ENCODE measurements at places on chromosomes 2 and 18. TPM values are rescaled to one million over a fixed set of nuclear protein-coding genes. Genes with fewer than 3 reads are reported as not detected.

The IL1F10 gene
- total RNA-seq: not detected

The OR6B2 gene
- total RNA-seq: not detected

The CSRNP3 gene
- 8.7 TPM for total RNA-seq

- no peak for DNase-seq
These were observed 59.0 kb downstream of the TNFRSF11A start for GRCh38 chr18:62384068-62384467.

DNA sequence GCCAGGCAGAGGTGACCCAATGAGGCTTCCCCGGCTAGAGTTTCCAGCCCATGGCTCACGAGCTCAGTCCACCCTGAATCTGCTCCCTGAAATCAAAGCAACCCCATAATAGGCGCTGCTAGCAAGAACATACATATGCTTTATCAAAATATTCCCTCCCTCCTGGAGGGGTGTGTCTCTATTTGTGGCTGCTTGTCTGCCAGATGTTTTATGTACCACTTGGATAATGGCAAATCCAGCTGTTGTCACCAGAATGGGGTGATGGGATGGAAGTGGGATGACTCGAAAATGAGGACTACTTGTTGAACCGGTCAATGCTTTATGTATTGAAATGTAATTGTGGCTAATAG, 152.0 kb downstream of the GALNT14 start:
- peak; percentile 91 for DNase-seq

DNA sequence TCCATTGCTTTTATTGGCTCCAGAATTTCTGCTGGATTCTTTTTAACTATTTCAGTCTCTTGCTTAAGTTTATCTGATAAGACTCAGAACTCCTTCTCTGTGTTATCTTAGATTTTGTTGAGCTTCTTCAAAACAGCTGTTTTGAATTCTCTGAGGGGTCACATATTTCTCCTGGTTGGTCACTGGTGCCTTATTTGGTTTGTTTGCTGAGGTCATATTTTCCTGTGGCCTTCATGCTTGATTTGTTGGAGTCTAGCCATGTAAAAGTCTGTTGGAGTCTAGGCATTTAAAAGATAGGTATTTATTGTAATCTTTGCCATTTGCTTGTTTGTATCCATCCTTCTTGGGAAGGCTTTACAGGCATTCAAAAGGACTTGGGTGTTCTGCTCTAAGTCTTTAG, 398.7 kb downstream of the DSEL start:
- no peak for DNase-seq

DNA sequence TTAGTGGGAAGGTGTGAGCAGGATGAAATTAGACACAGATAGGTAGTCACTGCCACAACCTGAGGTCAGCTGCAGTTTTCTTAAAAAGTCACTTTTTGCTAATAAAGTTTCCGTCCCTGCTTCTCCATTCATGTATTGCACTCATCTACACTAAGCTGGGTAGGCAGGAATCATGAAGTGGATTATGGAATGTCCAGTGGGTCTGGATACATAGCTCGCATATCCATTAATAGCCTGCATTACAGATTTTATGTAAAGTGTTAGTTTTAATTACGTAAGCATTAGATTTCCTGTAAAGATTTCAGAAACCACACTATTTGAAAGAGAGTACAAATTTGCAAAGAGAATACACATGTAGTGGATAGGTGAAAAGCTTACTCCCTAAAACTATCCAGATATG, 30.4 kb downstream of the PTPRM start:
- DNase-seq: no peak

DNA sequence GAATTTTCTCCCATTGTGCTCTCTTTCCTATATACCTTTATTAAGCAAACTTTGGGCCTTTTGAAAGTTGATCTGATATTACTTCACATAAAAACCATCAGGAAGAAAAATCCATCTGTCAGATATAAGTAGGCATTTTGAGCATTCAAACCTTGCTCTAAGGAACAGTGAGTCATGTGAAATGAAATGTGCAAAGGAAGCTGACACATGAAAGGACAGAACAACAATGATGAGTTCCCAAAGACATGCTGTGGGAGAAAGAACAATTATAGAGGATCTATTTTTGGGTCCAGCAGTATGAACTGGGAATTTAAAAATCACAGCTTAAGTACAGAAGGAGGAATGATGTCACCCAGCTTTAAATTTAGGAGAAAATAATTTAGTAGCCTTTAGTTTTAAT, 18.1 kb downstream of the CALCRL start:
- no peak for DNase-seq

- no peak for DNase-seq
These were observed 166.2 kb downstream of the PHLPP1 start for GRCh38 chr18:62881509-62882016.

DNA sequence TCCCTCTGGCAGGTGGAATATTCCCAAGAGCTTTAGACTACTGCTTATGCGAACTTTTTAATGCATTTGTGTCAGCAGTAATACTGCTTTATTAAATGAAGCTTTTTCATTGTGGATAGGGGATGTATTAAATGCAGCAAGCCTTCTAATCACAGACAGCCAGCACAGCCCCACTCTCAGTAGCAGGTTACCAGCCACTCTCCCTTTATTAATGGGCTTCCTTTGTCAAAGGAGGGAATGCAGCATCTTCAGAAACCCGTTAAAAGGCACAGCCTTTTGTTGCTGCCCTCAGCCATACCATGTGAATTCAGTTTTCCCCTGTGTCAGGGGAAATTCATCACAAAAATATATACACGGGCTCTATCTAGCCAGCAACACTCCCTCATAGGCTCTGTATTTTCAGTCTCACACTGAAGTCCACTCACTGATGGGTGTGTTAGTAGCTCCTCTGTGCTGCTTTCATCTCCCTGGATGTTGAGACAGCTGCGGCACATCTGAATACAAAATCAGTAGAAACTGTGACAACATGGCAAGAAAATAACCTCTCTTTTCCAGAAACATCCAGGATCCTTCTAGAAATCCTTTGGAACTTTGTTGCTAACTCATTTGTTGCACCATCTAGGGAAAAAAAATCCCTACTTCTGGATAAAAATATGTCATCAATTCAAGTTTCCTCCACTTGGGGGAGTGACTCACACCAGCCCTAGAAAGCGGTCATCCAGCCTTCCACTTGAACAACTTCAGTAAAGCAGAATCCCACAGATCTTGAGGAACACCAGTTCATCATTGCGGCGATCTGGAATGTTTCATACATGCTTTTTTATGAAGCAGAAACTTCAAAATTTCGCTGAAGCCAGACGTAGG, 48.4 kb downstream of the LRRTM1 start:
- DNase-seq: peak; percentile 15

DNA sequence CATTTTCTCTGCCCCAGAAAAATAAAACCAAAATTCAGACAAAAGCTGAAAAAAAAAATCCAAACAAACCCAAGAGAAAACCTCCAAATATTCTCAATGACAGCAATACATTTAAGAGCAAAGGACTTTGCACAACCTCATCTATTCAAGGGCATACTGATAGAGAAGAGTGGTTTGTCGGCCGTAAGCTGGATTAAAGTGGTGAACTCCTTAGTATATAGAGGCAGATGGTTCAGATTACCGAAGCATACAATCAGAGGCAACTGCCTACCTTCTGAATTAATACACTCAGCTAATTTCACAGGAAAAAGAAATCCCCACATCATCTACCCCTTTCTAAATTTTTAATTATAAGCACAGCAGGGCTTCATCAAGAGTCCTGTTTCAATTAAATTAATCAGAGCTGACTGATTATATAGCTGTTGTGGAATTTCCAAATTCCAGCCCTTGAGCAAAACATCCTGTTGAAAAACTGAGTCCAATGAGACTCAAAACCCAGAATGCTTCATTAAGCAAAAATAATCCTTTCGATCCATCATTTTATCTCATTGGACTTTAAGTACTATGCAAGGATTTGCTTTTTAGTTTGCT, at the start of gene CPLX4:
Gene CPLX4 (minus strand): TSS at position 190 of the 591 bp plus-strand sequence. CDS start 187 bp downstream, at position 3.
- DNase-seq: no peak

- peak; percentile 51 for DNase-seq
These were observed 213.9 kb downstream of the NDUFA10 start for GRCh38 chr2:239811111-239811781.

DNA sequence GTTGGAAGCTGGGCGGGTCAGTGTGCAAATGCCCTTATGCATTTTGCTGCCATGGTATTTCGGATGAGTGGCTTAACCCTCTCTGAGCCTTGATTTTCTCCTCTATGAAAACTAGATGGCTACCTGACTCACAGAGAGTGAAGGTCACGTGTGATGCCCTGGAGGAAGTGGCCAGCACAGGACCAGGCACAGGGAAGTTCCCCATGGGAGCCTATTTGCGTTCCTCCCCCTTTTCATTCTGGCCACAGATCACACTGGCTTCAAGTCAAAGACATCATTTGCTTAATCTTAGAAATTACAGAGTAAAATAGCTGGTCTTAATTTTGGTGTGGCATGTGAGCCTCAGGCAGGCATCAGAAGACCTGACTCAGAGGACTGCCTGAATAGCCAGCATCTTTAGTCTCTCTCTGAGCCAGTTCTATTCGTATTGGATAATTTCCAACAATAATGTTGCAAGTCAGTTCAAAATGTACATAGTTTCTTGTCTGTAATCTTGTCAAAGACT, 57.6 kb upstream of the CD302 start:
- peak; percentile 42 for DNase-seq

- no peak for DNase-seq
These were observed 41.9 kb upstream of the ODC1 start for GRCh38 chr2:10489842-10490555.

DNA sequence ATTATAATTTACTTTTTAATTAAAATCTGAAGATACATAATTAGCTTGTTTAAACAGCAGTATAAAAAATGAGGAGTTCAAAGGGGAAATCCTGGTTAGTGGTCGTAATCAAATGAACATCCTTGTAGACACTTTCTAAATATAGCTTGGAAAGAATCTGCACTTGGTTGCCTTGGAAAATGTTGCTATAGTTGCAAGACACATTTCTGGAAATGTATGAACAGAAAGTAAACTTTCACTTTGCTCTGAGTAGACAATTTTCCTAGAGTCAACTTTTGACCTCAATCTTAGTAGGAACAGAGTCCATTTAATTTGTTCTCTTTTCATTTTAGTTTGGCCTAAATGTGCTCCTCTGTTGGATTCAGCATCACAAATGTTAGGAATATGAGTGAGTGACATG, 38.3 kb downstream of the GCA start:
- no peak for DNase-seq

DNA sequence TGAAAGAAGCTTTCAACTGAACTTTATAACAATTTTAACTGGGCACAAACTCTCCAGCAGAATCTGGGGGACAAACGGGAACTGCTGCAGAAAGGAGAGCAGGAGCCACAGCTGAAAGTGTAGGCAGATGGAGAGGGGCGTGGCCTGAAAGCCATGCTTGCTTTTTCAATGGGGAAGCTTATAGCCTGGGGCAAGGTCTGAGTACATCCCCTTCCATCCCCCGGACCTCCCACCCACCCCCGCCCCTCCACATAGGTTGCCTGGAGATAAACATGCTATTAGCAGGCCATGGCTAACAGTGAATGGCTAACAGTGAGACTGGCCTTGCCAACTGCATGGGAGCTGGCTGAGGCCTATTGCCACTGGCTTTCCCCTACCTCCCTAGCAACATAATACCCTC, 317.9 kb upstream of the TANK start:
- no peak for DNase-seq

DNA sequence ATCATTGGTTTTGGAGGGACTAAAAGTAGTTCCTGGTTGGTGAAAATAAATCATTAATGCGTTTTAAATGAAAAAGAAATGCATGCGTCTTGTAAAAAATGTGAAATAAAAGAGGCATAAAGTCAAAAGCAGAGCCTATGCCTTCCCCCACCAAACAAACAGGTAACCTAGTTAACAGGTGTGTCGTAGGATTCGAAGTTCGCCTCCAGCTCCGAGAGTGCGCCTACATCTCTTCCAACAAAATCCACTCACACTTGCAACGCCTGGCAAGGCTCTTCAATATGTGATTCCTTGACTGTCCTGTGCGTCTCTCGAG, 677 bp upstream of the SMAD4 start:
- DNase-seq: no peak

DNA sequence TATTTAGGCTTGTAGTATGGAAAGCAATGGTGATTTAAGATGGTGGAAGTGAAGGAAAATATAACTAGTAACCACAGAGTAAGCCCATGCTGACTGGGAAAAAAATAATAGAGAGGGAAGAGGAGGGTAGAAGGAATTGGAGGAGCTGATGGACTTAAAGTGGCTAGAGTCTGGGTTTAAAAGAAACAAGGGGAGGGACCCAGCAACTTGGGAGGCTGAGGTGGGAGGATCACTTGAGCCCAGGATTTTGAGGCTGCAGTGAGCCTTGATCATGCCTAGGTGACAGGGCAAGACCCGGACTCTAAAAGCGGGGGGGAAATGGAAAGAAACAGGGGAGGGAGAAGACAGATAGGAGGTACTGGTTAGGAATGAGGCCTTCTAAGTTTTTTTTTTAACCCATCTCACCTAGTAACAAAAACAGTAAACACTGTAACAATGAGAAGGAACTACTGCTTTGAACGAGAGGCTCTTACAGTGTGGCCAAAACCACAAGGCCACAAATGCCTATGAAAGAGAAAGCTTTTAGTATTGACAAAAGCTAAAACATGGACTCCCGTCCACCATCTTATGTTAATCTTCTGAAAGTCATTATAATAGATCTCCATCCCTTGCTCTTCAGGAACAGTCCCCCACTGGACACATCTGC, 26.6 kb downstream of the METTL8 start:
- DNase-seq: no peak

DNA sequence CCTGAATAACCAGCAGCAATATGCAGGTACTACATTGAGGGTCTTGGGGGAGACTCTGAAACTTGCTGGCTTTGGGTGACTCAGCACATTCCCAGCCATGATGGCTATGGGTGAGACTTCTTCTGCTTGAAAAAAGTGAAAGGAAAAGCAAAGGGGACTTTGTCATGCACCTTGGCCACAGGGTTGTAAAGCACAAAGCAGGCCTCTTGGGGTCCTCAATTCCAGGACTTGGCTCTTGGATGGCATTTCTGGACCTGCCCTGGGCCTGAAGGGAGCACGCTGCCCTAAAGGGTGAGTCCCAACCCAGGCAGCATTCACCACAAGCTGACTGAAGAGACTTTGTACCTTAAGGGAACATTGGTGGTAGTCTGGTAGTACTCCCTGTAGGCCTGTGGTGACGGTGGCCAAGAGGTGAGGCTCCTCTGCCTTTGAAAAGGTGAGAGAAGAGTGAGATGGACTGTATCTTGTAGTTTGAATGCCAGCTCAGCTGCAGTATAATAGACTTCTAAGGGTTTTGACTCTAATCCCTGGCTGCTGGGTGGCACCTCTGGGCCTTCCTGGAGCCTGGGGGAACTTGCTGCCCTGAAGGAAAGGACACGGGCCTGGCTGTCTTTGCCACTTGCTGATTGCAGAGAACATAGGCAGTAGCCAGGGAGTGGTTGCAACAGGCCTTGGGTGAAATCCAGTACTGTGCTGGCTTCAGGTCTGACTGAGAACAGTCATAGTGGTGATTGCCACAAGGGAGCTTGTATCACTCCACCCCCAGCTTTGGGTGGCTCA, 36.5 kb upstream of the CYTIP start:
- DNase-seq: no peak
